ENCODE measurements at places on chromosomes 4 and X.

DNA sequence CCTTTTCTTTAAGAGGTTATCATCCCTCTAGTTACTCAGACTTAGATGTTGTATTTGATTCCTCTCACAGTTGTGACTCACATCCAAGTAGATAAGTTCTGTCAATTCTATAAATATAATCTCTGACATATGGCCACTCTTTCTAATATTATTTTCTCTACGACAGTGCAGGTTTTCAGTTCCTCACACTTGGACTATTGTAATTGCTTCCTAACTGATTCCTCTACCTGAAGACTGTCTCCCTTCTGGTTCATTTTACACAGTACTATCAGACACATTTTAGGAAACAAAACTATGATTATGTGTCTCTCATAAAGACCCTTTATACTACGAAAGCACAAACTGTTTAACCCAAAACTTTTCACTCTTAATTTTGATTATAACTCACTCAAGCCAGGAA, 31.3 kb upstream of the GNRHR start:
- no peak for DNase-seq

- no peak for DNase-seq
Observed at GRCh38 chrX:108304210-108304609, 134.0 kb downstream of the COL4A6 start.

DNA sequence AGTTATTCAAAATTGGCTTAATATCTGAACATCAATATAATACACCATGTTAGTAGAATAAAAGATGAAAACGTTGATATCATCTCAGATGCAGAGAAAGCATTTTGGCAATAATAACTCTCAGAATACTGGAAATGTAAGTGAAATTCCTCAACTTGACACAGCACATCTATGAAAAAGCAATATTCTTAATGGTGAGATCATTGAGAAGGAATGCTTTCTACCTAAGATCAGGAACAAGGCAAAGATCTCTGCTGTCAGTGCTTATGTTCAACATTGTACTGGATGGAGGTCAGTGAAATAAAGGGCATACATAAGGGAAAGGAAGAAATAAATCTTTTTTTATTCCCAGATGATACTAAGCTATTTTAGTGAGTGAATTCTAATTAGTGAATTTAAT, 40.6 kb downstream of the MRPL1 start:
- DNase-seq: no peak

DNA sequence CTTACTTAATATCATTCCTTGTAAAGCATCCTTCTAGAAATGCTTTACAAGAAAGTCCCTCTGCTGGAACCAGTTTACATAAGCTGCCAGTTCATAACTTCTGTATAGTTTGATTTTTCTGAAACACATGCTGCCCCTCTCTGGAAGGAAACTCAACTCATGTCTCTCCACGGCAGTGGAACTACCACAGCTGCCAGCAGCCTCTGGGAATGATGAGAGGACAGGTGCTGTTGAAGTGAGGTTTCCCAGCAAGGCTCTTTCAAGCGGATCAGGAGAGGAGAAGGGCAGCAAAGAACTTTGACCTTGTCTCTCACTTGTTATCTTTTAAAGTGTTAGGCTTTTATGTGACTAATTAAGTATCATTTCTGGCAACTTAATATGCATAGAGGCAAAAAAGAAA, 7.3 kb downstream of the GRPR start:
- DNase-seq: no peak

DNA sequence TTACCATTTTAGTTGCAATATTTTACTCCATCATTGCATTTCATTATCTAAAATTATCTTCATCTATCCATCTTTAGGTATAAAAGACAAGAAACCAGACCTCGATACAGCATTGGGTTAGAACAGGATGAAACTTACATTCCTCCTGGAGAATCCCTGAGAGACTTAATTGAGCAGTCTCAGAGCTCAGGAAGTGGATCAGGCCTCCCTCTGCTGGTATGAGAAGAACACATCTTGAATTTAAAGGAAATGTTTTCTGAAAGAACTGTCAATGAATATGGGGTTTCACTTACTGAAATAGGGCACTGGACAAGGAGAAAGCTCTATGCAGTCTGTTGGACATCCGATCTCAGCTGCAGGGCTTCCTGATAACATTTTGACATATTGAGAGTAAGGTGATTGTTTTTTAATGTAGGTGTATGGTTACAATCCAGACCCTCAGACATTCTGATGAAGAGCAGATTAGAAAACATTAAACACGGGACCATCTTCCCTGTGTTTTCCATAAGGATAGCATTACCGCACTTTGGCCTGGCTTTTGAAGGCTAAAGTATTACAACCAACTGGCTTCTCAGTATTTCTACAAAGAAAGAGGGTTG, 367.2 kb downstream of the BMPR1B start:
- DNase-seq: peak; percentile 17

GRCh38 chr4:151266497-151266896, 10.5 kb upstream of the PRSS48 start:
- no peak for DNase-seq

- DNase-seq: no peak
Observed at GRCh38 chr4:113951263-113951662, 28.2 kb downstream of the ARSJ start.

GRCh38 chr4:185202984-185203485, 765 bp downstream of the CFAP97 start:
- no peak for DNase-seq

DNA sequence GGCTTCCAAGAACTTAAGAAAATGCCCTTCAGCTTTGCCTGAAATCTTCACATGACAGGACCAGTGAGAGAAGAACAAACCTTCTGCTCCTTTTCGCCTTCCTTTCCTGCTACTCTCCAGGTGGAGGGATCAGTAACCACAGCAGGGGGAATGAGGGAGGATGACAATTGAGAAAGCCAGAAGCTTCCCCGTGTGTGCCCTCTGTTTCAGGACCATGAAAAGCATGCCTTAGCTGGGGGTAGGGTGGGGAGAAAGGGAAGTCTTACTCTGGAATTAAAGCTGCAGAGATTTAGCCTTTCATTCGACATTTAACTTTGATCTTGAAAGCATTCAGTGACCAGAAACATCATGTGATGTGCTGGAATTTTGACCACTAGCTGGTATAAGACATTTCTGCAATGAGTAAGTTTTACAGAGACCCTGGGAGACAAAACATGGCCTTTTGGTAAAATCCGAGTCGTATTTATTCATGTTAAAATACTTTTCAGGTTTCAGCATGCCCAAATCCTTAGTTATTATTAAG, 10.6 kb upstream of the PUDP start:
- no peak for DNase-seq

DNA sequence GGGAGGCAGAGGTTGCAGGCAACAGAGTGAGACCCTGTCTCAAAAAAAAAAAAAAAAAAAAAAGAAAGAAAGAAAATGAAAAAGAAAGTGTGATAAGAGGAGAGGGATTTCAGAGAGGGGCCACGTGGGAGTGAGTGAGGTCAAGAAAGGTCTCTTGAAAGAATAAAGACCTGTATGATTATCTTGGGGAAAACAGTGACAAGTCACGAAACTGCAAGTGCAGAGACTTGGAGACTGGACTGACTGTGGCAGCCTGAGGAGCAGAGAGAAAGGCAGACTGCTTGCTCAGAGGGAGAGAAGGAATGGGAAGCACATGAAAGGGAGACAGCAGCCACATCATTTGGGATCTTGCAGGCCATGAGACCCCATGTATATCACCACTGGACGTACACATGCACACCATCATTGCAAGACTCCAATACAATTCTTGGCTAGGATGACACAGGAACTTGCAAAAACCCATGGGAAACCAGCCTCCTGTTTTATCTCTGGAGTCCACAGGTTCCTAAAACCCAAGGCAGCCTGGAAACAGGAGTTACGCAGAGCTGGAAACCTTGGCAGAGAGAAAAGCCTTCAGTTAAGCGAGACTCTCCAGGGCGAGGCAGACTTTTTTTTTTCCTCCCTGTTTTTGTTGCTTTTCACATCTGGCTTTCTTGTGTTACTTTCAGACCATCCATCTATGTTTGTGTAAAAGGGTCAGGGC, 207.0 kb upstream of the TBL1X start:
- DNase-seq: no peak

DNA sequence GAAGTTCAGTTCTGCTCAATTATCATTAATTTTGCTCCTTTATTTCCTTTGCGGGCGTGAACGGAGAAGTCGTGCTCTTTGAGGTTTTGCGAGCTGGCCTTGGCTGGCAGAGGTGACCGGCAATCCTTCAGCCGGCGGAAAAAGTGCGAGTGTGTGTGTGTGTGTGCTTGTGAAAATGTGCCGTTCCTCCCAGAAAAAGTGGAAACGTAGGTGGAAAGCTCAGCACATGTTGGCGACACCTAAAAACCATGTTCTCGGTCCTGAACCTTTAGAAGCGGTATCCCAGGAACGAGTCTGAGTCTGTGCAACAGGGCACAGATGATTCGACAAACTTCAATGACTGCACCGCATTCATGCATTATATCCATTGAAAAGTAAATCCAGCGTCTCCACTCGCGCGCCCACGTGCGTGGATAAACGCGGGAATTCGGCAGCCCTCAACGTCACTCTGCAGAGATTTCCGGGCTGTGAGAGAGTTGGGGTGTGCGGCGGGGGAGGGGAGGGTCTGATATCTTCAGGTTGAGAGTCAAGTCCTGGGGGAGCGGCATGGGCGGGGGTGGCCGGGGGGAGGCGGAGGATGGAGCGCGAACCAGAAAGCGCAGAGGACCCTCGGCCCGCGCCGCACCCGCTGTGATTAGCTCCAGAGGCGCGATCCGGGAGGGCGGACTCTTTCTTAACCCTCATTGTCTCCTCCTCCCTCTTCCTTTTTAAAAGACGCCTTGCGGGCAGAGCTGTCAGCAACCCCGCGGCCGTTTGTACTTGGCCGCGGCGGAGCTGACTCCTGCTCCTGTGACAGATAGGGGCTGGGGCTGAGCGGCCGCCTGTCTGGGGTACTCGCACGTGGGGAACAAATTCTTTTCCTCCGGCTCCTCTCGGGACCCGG, at the start of gene SHISA3:
Gene SHISA3, plus strand, starts transcription at position 737 of the 883 bp plus-strand sequence. CDS start 569 bp downstream, outside the sequence.
- no peak for DNase-seq

DNA sequence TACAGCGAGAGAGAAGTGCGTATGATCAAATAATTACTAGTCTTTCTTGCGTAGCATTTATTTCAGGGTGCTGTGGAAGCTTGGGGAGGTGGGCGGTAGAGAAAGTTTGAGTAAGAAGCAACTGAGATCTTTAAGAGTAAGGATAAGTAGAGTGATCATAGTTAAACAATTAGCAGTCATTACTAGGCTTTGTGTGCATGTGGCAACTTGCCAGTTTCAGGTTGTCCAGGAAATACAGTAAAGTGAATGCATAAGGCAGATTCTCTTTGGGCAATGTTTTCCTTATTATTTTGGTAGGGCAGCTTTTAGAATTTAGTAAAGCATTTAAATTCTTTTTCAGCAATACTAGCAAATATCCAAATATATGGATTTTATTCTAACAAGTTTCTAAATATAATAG, 57.0 kb downstream of the HPGDS start:
- no peak for DNase-seq

GRCh38 chr4:9919047-9919446, 102.2 kb downstream of the SLC2A9 start:
- DNase-seq: no peak

GRCh38 chr4:76709772-76710090, 188.2 kb downstream of the SOWAHB start:
- no peak for DNase-seq

All from iPS DF 19.7 (cell line).